ENCODE measurements at places on chromosomes 12 and 14.

DNA sequence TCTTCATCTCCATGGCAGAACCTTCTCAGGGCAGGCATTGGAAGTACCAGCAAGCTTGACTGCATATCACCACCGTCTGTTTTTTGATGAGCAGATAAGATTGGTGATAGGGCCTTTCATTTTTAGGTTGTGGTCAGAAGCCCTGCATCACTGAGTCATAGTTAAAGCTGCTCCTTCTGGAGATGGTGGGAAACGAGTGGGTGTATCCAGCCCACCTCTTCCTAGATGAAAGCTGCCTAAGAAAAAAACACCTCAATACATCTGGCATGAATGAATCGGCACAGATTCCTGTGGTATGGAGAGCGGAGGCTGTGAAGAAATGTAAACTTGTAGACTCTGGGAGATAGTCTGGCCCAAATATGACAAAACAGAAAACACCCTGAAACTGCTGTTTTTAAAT, 248.7 kb upstream of the EGLN3 start:
- DNase-seq: no peak

DNA sequence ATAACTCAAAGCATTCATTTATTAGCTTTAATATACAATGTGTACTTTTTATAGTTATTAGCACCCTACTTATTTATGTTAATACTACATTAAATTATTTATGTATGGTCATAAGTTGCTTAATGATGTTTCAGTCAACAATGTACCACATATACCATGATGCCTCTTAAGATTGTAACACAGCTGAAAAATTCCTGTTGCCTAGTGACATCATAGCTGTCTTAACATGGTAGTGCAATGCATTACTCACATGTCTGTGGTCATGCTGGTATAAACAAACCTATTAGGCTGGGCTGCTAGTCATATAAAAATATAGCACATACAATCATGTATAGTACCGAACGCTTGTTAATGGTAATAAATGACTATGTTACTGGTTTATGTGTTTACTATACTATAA, 120.4 kb downstream of the ANO6 start:
- DNase-seq: no peak

GRCh38 chr12:93174048-93174447, 203.7 kb upstream of the NUDT4 start:
- no peak for DNase-seq

DNA sequence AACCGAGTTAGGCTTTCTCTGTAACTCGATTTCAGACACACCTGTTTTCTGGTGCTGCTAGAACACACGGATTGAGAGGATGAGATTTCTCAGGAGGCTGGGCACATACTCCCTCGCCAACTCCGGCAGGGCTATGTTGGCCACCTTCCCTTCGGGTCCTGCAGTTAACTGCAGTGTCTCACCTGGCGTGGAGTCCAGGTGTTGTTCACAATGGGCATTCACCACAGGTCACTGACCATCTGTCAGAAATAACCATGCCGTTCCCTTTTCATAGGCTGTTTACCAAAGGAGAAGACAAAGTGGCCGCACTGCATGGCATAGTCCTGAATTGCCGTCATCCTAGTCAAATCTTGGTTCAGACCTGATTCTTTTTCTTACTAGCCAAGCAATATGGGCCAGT, 5.5 kb upstream of the KCNH3 start:
- DNase-seq: no peak

DNA sequence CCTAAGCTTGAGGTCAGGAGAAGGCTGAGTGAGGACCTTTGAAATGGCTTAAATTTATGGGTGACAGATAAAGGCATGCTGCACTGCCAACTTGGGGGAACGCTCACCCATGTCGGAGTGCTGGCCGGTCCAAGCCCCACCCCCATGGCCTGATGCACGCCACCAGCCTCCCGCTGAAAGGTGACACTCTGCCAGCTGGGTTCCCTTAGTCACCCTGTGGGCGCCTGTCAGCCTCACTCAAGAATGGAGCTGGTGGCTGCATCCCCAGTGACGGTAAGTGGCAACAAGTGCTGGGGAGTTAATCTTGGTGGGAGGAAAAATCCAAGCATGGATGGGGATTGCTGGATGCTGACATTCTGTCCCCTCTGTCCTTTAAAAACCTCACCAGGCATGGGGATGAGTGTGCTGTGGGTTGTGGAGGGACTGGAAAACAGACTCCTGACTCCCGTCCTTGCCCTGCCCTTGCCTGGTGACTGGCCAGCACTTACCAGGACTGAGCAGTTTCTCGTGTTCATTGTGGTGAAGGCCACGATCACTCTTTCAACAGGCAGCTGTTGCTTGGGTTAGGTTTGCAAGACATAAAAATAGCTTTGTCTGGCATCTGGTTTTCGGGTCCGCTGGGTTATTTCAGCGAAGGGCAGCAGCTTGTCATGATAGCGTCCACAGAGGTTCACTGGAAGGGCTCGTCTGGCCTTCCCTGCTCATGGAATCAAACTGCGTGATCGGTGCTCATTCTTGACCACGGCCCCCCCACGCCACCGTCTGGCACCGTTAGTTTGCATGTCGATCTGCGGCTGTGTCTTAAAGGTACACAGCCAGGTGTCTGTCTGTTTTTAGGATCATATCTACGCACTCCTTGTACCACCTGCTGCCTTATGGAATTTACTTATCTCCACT, 15.0 kb downstream of the ACACB start:
- no peak for DNase-seq

DNA sequence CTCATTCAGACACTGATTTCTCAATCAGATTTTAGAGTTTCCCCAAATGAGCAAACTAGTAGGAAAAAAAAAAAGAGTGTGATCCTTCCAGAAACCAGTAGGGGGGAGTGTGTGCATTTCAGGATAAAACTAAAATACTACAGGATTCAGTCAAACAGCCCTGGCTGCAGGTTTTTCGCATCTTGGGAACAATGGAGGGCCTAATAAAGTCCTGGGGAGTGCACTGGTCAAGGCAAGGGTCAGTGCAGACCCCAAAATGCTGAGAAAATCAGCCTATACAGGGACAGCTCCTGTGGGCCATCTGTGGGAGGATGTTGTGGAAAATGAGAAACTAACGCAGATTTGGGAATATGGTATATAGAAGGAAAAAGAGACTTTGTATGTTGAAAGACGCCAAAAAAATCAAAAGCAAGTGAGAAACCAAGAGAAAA, 22.2 kb upstream of the ABCD4 start:
- DNase-seq: no peak

DNA sequence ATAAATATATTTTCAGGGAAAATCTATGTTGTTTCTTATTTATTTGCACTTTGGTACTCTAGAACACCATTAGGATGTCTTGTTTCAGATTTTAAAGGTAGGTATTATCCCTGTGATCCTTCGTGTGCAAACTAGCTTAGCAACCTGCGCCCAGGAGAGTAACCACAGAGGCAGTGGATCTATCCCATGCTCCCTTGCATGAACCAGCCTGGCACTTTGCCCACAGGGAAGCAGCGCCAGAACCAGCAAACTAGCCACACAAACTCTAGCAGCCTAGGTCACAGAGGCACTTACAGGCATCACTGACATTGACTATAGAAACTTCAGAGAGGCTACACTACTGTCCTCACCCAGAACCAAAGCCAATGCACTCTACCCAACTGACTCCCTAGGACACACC, 76.1 kb downstream of the TSHR start:
- DNase-seq: peak; percentile 17

- DNase-seq: no peak
Observed at GRCh38 chr12:62711631-62712241, 223.2 kb downstream of the PPM1H start.

DNA sequence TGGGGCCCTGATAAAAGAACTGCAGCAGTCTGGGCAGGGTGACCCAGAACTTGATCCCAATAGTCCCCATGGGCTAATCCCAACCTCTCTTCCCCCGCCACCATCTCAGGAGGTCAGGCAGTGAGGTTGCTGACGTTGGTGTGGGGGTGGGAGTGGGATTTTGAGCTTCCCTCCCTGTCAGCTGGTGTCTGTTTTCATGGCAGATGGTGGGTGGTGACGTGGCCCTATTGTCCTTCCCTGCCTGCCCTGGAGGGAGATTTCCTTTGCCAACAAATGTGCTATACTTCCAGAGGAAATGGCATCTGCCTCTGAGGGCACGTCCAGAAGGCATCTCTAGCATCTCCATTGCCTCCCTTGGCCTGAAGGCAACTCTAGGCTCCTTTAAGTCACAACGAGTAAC, 37.7 kb downstream of the NEUROD4 start:
- DNase-seq: no peak

GRCh38 chr12:8562310-8562709, 21.6 kb upstream of the CLEC4E start:
- no peak for DNase-seq

- no peak for DNase-seq
Observed at GRCh38 chr14:73105050-73105449, 31.3 kb upstream of the PSEN1 start.

DNA sequence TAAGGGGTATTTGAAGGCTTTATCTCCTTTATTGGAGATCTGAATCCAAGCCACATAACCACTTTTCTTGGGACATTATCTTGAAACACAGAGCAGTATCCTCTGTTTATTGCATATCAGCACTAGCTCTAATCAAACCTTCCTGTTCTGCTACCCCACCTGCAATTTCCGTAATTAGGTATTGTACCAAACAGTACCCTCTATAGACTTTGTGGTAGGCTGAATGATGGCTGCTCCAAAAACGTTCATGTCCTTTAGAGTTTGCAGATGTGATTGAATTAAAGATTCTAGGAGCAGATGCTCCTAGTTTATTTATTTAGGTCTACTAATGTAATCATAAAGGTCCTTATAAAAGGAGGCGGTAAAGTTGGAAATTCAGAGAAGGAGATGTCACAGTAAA, 573.0 kb upstream of the ATXN7L3B start:
- DNase-seq: no peak

GRCh38 chr12:32868885-32869284, 27.7 kb downstream of the PKP2 start:
- DNase-seq: no peak

DNA sequence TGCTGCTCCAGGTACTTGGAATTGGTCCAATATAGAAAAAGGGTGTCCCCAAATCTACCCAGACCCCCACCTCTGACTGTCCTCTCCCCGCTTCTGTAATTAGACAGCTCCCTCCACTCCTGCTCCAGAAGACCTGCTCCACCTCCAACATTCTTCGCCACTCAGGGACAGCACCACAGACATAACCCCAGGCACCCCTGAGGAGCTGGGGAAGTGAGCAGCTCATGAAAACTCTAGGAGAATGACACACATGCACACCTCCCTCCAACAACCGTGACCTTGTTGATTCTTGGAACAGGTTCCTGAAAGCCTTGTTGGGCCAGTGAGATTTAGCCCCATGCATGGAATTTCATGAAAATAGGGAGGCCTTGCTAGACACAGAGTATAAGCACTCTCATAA, 8.2 kb downstream of the KRT4 start:
- DNase-seq: no peak

DNA sequence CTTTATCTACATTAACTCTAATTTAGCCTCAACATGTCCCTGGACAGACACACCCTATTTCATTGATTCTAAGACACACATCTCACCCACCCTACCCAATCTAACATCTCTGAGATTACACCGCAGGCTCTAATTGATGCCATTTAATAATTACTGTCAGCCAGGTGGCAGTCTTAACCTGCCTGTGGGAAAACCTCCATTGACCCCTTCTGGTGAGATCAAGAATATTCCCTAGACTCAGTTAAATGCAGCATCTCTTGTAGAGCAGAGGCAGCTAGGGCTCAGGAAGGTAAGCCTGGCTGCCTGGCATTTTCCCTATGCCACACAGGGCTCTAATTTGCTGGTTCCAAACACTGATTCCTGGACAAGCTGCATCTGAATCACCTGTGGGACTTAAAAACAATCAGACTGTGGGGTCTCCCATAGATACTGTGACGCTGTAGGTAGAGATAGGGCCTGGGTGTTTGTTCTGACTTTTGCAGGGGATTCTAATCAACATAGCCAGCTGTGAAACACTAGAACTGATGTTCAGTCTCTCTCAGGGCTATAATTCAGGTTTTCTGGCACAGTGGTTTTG, 14.3 kb downstream of the MCRS1 start:
- DNase-seq: no peak

- no peak for DNase-seq
Observed at GRCh38 chr12:53324113-53324778, 2.8 kb upstream of the AAAS start.

DNA sequence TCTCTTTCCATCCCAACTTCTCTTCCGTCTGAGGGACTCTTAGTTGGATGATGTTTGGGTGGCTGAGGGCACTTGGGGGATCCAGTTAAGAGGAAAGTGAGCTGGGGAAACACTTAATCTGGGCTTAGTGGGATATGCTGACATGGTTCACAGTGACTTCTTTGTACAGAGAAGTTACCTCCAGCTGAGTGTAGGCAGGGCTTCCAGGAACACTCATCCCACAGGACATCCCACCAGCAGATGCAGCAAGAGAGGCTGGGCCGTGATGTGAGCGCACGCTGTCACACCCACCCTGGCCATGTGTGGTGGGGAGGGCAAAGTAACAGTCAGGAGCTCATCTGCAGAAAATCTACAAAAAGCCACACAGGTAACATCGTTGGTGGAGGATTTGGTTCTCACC, 832 bp upstream of the CACNA2D4 start:
- no peak for DNase-seq

DNA sequence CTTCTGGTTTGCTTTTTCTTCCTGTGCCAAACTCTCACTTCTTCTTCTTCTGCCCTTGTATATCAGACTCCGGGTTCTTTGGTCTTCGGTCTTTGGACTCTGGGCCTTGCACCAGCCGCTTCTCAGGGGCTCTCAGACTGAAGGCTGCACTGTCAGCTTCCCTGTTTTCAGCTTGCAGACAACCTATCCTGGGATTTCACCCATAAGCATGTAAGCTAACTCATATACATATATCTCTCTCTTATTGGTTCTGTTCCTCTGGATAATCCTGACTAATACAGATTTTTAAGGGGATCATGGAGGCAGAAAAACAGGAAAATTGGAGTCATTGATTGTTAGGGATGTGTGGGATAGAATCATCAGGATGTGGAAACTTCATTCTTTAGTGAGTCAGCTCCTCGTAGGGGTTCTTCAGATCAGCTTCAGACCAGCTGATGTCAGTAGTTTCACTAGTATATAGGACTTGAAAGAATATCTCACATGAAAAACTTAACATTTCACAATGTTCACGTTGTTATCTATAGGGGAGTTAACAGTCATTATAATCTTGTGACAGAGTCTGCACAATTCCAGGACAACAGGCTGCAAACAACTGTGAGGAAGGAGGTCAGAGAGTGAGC, 102.9 kb downstream of the RASSF9 start:
- DNase-seq: no peak

- no peak for DNase-seq
Observed at GRCh38 chr12:101490286-101490920, 15.3 kb downstream of the SPIC start.

DNA sequence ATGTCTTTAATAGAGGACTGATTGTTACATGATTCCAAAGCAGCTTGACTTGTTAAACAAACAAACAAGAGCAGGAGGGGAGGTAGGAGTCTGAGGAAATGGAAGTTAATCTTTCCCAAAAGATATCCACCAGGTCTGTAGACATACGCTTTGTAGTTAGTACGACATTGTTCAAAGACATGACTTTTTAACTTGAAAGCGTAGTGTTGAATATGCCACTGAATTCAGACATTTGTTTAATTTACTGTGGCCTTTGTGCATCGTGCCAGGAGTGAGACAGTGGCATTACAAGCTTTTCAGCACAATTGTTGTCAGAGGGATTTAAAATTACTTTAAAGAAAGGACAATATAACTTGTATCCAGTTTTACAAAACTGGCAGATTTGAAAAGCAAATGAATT, 53.0 kb downstream of the SAV1 start:
- DNase-seq: no peak

Data from breast epithelium (tissue), 4 donors.